ENCODE measurements at places on chromosomes 6 and 20.

DNA sequence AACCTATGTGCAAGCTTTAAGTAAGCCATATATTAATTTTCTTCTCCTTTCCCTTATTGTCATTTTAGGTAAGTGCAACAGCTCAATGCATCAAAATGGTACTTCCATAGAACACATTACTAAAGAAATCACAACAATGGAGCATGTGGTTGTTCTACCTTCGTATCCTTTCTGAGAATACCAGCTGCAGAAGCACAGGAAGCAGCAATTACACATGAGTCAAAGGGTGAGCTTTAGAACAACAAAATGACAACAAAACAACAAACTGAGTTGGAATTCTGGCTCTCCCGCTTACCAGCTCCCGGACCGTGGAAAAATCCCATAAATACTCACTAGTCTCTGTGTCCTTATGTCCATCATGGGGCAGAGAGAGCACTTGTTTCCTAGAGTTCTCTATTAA is 108.9 kb downstream of the BCAS1 start:
- no peak for DNase-seq

GRCh38 chr6:127199470-127199869 is 67.2 kb upstream of the RNF146 start:
- DNase-seq, result no peak

- no peak for DNase-seq
Measured at GRCh38 chr6:10730254-10730653, 7.4 kb downstream of the TMEM14C start.

DNA sequence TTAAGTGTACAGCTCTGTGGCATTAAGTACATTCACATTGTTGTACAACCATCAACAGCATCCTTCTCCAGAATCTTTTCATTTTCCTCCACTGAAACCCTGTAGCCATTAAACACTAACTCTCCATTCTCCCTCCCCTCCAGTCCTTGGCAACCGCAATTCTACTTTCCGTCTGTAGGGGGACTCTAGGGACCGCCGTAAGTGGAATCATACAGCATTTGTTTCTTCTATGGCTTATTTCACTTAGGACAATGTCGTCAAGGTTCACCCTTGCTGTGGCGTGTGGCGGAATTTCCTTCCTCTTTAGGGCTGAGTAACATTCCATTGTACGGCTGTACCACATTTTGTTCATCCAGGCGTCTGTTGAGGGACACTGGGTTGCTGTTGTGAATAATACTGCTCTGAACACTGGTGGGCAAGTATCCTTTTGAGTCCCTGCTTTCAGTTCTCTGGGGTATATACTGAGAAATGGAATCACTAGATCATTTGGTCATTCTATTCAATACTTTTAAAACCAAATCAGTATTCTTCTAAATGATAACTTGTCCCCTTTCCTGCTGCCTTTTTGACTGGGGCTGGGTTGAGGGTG is 50.7 kb downstream of the PPP1R3G start:
- no peak for DNase-seq

DNA sequence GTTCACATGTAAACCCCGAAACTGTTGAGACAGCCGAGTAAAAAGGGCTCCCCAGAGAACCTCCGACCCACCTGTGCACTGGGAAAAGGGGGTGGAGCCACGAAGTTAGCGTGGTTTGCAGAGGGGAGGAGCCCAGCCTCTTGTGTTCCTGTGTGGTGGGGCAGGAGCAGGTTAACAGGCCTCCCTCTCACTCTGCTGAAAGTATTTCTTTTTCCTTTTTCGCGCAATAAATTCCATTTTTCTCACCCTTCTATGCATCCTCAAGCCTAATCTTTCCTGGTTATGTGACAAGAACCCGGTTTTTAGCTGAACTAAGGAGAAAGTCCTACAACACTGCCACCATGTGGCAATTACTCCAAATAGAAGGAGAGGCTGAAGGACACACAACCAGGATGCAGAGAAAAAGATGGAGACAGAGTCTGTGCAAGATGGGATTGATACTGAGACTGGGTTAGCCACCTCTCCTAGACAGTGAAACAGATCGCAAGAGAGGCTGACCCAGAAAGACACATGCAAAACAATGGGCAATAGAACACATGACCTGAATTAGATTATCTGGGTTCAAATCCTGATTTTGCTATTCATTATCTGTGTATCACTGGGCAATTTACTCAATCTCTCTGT is 168.7 kb upstream of the PRSS16 start:
- DNase-seq, result peak; percentile 27

GRCh38 chr6:38806271-38806670 is 91.2 kb downstream of the DNAH8 start:
- no peak for DNase-seq

DNA sequence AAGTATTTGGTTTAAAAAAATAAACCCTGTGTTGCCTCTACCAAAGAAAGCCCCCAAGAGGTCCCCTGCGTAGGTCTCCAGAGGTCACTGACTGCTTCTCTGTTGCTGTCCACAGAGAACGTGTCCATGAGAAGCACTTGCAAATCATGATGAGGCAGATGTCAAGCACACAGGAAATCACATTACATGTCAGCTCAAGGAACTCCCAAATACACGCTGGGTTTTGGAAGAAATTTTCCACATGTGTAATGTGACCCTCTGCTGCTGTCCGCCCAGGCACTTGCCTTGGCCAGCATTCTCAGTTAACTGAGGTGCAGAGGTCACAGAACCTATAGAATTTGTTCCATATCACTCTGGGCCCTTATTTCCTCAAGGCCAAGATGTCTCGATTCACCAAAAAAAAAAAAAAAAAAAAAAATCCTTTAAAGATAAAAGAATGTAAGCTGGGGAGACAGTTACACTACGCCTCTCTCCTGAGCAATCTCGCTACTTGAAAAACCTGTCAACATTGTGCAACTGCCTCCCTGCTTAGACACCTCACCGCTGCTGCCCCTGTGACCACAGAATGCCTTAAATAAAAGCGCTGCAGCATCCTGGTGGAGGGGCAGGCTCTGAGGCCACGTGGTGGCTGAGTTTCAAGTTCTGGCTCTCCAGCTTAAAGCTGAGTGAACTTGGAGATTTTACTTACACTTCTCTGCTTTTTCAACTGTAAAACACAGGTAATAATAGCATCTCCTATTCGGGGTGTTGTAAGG is 42.3 kb downstream of the SLC22A23 start:
- DNase-seq, result no peak

DNA sequence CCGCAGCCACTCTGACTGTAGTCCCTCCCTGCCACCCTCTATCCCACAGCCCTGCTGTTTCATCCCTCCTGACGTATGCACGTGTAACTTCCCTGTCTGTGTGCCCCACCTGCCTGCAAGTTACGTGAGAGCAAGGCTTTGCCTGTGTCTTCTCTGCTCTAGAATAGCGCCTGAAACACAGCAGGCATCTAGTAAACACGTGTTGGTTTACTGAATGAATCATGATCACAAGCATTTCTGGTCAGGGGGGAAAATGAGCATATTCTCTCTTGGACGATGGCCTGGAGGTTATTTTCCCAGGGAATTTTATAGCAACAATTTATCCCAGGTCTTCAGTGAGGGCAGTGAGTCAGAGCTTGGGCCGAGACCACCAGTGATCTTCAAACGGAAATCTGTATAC is 38.3 kb downstream of the PSMG4 start:
- no peak for DNase-seq

Data from cerebellum (tissue), 4 donors.